ENCODE measurements at places on chromosomes 1 and 21. TPM values are rescaled to one million over a fixed set of nuclear protein-coding genes. Genes with fewer than 3 reads are reported as not detected.

The NEK2 gene
- total RNA-seq, result 18.5 TPM

The GPR61 gene
- not detected for total RNA-seq

The ZNF683 gene
- not detected for total RNA-seq

The EDEM3 gene
- 35.0 TPM for total RNA-seq

The ZMPSTE24 gene
- 48.7 TPM for total RNA-seq

GRCh38 chr1:201419256-201419655 lies 2.3 kb downstream of the TNNI1 start:
- DNase-seq, result no peak

- DNase-seq, result no peak
Observed at GRCh38 chr1:86972262-86972661, 57.8 kb downstream of the HS2ST1 start.

GRCh38 chr1:7846656-7847055 lies 6.2 kb downstream of the UTS2 start:
- DNase-seq, result no peak

GRCh38 chr1:234357831-234358230 lies 15.4 kb upstream of the COA6 start:
- DNase-seq, result no peak
